RPMI7951 (cell line): ENCODE measurements at places on chromosomes 3 and 15. TPM values are rescaled to one million over a fixed set of nuclear protein-coding genes. Genes with fewer than 3 reads are reported as not detected.

DNA sequence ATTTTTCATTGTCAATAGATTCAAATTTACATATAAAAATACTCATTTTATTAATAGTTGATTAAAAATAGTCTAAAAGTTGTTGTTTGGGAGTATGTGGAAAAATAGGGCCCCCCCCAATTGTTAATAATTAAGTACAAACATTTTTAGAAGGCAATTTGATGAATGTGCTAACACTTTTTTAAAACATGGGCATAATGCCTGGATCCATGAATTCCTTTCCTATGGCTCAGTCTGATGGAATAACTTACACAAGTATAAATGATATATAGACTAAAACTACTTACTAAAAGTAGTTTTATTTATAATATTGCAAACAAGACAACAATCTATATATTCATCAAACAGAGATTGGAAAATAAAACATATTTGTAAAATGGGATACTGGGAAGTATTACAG lies 247.2 kb upstream of the LRRN1 start:
- no peak for DNase-seq

- no peak for DNase-seq
These were observed 21.4 kb downstream of the STAG1 start for GRCh38 chr3:136730595-136731273.

DNA sequence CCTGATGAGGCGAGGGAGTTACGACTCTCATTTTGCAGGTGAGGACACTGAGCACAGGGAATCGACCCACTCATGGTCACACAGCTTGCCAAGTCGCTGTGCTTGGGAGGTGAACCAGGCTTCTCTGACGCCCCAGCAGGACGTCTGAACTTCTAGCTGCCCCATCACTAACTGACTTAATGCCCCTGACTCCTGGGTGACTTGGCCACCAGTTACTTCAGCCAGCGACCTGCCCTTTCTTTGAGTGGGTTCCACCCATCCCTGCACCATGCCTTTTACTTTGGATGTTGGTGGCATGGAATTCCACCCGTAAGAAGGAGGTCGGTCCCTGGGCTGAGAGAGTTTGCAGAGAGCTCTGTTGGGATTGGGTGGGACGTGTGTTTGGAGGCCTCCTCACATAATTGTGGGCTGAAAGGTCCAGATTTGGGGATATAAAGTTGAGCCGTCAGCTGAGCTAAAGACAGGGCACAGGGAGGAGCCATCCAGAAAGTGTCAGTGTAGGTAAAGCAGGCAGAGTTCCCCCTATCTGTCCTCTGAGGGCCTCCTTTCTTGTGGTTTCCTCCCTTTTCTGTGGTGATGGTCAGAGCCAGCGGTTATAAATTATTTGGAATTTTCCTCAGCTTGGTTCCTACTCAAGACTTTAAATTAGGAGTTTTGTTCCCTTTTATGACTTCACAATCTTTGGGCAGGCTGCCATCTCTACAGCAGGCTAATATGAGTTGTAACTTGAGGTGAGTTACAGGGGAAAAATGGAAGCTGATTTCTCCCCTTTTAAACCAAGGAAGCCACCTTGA lies 55.0 kb downstream of the FLNB start:
- peak; percentile 93 for DNase-seq

DNA sequence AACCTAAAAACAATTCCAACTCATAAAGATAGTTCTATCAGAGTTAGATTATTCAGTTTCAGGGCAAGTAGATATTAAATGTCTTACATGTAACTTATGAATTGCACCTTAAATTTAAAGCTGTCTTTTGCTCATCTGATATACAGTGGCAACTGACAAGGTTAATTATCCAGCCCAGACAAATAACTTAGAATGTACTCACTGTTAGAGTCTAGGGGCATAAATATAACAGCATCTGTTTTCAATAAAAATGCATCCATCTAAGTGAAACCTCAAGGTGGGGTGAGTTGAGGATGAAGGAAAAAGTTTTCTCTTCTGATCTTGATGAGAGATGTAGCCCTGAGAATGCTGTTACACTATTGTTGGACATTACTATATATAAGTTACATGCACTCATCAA lies 112.6 kb downstream of the FBN1 start:
- DNase-seq, result peak; percentile 26

DNA sequence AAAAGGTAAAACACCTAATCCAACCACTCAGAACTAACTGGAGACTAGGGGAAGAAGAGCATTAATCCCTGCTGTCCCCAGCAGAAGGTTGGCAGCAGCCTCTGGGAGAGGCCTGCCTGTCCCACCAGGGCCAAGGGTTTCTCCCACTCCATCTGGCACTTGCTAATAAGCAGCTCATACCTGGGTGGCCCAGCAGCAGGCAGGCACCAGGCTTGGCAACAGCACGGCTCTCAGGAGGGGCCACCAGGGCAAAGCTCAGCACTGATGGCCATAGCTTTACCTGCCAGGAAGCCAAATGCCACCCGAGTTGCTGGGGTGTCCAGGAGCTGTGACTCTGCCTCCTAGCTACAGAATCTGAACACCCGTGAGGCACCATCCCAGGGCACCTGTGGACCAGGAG lies 58.3 kb downstream of the BOC start:
- DNase-seq, result no peak

DNA sequence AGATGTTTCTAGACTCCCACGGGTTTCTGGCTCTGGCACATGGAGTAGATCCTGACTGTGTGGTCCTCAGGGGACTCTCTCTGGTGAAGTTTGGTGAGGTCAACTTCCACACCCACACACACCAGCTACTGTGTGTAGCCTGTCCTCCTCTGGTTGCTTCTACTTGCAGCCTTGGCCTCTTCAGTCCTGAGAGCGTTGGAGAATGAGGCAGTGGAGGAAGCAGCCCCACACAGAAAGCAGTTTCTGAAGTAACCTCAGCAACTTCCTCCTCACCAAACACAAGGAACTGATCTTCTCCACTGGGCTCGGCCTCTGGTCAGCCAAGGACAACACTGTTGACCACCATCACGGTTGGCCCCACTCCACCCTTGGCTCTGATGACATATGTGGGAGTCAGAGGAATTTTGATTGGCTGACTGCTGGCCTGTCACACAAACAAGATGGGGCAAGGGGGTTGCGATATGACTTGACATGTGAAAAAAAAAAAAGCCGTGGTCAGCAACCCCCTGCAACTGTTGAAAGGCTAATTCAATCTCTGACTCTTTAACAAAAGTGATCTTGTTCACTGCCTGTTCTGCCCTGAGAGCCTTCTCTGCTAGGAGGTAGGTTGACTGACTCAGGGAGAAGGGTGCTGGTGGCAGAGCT lies 19.6 kb downstream of the CD86 start:
- no peak for DNase-seq

GRCh38 chr3:194423317-194423716 lies 24.3 kb upstream of the GP5 start:
- no peak for DNase-seq

- DNase-seq, result peak; percentile 56
These were observed 4.6 kb upstream of the SIN3A start for GRCh38 chr15:75455982-75456531.

DNA sequence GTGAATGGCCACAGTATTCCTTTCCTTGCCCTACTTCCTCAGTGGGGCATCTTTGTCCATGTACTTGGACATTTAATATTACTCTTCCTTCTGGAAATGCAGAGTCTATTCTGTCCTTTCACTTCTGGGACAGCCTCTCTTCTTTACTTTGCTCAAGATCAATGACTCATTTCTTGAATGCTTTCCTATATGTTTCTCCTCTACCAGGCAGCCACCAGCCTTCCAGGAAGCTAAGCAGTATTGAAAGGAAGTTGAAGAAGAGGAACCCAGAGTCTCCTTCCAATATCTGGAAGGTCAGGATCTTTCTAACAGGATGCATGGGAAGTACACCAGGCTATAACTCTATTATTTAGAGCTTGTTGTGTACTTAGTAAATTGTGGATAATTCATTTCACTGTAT lies 182.8 kb downstream of the CD47 start:
- no peak for DNase-seq

- DNase-seq, result peak; percentile 79
These were observed 255.8 kb upstream of the CDIN1 start for GRCh38 chr15:36323615-36324014.

DNA sequence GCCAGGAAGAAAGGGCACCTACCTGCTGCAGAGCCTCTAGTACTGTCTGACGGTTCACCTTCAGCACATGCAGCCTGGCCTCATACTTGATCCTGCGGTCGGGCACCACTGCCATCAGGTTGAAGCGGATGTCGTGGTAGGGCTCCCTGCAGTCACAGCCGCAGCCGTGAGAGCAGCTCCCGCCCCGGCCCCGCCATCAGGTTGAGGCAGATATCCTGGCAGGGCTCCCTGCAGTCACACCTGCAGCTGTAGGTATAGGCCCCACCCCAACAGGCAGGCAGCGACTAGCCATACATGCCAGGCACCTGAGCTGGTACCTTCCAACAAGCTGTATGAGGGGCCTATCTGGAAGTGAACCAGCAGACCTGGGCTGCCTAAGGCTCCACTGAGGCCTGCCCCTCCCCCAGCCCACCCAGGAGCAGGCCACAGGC lies 38.7 kb downstream of the SEMA3G start:
- DNase-seq, result no peak

GRCh38 chr3:55641964-55642363 lies 154.9 kb upstream of the WNT5A start:
- no peak for DNase-seq

- no peak for DNase-seq
These were observed 4.8 kb downstream of the SHF start for GRCh38 chr15:45182996-45183395.

GRCh38 chr3:46898321-46899150 lies 21.0 kb downstream of the PTH1R start:
- no peak for DNase-seq

DNA sequence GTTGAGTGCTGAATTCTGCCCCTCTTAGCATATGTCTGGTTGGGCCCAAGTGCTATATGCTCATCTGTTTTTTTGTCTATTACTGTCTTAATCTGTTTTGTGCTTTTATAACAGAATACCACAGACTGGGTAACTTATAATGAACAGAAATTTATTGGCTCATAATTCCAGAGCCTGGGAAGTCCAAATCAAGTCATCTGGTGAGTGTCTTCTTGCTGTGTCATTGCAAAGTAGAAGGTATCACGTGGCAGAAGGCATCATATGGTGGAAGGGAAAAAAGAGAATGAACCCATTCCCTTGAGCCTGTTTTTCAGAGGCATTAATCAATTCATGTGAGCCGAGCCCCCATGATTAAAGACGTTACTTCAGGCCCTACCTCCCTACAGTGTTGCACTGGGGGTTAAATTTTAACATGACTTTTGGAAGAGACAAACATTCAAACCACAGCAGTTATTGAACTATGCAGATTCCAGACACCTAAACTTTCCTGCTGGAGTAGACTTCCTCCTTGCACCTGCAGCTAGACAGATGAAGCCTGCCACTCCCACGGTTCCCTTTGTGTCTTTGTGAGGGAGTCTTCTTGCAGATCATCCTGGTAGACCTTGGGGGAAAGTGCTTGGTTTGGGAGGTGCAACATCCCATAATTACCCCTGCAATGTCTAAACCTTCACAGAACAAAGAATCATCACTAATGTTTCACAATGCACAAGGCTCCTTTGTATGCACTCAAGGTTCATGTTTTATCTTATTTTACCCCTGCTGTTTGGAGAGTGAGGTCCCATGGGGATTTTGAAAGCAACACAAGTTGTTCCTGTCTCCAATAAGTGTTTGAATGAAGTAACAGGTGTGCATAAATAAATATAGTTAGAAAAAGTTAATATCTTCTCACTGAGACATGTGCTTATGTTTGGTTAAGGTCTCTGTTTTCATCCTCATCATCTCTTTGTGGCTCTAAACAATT lies 64.7 kb upstream of the XCR1 start:
- DNase-seq, result no peak

DNA sequence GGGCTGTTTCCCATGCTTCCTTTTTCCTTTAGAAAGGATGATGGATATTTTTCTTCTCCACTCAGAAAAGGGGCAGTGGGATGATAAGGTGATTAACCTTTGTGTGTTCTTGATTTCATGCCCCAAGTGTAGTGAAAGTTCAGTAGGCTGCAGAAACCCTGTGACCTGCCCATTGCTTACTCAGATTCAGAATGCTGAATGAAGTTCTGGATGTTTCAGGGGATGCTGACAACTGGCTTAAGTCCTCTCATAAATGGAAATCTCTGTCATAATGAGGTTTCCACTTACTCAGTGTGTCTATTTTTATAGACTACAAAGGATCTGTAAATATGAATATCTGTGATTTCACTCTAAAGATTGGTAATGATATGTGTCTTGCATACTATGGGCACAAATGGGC lies 471.3 kb upstream of the TPRG1 start:
- no peak for DNase-seq

DNA sequence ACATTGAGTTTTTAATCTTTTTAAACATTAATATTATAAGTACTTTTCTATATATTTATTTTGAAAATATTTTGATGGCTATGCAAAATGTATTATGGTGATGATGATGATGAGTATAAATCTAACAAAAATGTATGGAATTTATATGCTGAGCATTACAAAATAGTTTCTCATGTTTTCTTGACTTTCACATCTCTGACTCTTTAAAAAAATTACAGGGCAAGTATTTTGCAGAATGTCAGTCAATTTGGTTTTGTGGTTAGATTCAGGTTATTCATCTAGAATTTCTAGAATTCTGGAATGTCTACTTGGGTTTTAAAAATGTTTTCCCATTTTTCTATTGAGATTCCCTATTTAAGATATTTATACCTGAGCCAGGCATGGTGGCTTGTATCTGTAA lies 41.7 kb upstream of the ANP32A start:
- DNase-seq, result no peak

- DNase-seq, result no peak
These were observed 284.8 kb downstream of the FEZF2 start for GRCh38 chr3:62088472-62089104.

- no peak for DNase-seq
These were observed 69.5 kb downstream of the C3orf38 start for GRCh38 chr3:88219138-88219792.

GRCh38 chr3:171792531-171792930 lies 17.8 kb downstream of the PLD1 start:
- no peak for DNase-seq

GRCh38 chr3:5160940-5161858 lies 26.3 kb upstream of the EDEM1 start:
- DNase-seq, result peak; percentile 78

DNA sequence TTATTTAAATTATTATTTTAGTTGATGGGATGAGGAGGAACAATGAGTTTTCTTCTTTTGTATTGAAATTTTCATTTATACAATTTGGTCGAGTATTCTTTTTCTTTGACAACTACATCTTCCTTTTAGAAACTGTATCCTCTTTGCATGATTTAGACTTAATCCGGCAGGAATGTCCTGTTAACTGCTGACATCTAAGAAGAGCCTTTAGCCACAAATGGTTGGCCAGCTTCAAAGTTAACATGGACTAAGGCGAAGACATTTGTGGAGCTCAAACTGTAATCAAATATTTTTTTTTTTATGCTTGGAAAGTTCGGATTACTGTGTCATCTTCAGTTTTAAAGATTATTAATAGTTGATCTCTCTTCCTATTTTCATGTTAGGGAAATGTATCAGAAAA lies 43.2 kb downstream of the RIOX2 start:
- no peak for DNase-seq

- peak; percentile 33 for DNase-seq
These were observed 122.4 kb upstream of the IL12A start for GRCh38 chr3:159866201-159866746.

GRCh38 chr3:194466761-194467356 lies 19.9 kb downstream of the ATP13A3 start:
- DNase-seq, result no peak

TRPM1 gene
- not detected in 2 replicates for total RNA-seq

SLC41A3 gene
- 32.7 and 33.6 TPM in 2 replicates for total RNA-seq

VPS13C gene
- total RNA-seq, result 20.9 and 30.3 TPM in 2 replicates

CERS3 gene
- not detected in 2 replicates for total RNA-seq

CACNA2D3 gene
- 11.2 and 11.7 TPM in 2 replicates for total RNA-seq

PRTG gene
- 3.8 and 13.3 TPM in 2 replicates for total RNA-seq

LSAMP gene
- 0.12 and 0.59 TPM in 2 replicates for total RNA-seq

SCN11A gene
- total RNA-seq, result not detected in 2 replicates

FSIP1 gene
- total RNA-seq, result 1.9 and 2.1 TPM in 2 replicates

CLDN18 gene
- not detected in 2 replicates for total RNA-seq
